Stomach (tissue), 19 donors: ENCODE measurements at places on chromosomes 2 and 18. TPM values are rescaled to one million over a fixed set of nuclear protein-coding genes. Genes with fewer than 3 reads are reported as not detected.

Gene GPR45
- total RNA-seq, result not detected

Gene ITPRIPL1
- not detected for total RNA-seq

GRCh38 chr2:163252199-163252598 is 413.6 kb upstream of the KCNH7 start:
- DNase-seq, result no peak

DNA sequence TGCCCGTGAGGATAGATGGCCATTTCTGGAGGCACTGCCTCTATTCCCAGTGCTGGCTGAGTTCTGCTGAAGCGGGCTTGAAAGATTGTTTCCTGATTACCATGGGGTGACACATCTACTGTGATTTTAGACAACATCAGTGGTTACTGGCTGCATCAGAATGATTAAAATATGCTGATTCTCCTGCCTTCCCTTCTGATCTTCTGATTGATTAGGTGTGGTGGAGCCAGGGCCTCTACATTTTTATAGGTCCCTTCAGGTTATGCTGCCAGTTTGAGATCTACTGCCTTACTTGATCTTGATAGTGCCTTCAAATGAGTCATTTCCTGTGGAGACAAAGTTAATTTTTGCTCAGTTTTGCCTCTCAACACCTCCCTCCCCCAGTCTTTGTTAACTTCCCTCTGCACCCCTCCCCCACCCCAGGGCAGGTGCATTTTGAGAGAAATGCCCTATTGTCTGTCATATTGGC is 31.6 kb upstream of the SNORC start:
- DNase-seq, result no peak
